ENCODE measurements at places on chromosomes 1 and 21. TPM values are rescaled to one million over a fixed set of nuclear protein-coding genes. Genes with fewer than 3 reads are reported as not detected.
A peak's percentile ranks its signal among the peaks of the same experiment; 100 is the strongest.

DNA sequence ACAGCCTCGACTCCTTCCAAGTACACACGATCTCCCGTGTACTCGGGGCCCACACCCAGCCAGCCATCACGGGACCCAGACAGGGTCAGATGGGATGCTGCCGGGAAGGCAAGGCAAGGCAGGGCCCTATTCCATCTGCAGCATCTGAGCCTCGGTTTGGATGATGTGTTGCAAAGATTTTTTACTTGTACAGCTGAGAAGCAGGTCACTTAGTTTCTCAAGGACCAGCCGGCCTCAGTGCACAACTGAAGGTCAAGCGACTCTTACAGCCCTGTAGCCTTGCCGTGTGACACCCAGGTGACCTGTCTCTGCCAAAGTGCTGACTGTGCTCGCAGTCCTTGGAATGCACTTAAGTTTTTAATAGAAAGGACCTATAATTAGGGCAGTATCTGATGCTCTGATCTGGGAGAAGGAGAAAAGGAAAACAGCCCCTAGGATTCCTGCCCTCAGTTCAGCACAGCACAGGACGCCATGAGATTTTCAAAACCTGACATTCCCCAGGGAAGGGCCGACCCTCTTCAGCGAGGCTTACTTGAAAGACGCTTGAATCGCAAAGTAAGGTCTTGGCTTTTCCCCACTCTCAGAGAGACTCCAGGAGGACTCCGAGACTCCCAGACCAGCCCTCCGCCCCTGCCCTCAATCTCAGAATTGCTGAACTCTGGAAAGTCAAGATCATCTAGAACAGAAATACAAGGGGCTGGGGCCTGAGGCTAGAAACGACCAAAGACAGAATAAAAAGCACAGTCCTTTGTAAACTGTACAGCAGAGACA, 1.3 kb downstream of the GPR157 start:
- DNase-seq, result no peak

GRCh38 chr21:44425307-44425894, 29.9 kb upstream of the LRRC3 start:
- DNase-seq, result no peak

OR6P1 gene
- total RNA-seq, result not detected

DNA sequence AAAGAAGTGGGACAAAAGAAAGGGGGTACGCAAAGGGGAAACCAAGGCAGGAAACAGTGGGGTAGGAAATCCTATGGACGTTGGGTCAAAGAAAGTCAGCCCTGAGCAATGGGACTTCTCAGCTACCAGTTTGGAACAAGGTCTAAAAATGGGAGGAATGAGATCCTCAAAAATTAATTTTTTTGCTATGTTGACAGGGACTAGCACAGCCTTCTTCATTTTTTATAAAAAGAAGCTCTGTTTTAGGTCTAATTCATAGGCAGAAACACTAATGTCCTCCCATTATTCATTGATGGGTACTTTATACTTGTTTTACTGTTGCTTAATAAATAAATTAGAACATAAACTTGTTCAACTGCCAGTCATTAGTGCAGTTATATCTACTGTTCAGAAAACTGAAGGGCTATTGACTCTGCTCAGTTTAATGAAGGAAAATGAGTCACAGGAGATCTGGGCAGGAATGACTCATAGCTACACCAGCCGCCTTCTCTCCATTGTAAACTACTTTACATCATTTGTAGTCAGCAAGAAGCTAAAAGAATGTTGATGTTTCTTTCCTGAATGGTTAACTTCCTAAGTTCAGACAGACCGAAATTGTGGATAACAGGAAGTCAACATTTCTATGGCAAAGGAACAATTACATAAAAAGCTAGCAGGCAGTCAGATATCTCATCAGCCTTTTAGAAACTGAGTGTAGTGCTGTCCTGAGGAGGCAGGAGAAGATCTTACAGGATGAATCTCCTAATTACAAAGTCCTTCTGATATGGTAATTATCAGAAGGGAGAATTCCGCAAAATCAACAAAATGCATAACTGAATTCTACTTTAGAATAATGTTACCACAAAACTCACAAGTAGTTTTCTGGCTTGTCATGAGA, 356.4 kb upstream of the PKN2 start:
- DNase-seq, result no peak

GRCh38 chr1:172653015-172653709, 5.7 kb upstream of the FASLG start:
- DNase-seq, result no peak

TLCD4 gene
- 19.0 TPM for total RNA-seq

GRCh38 chr21:22791376-22791775, 1793.2 kb downstream of the NCAM2 start:
- no peak for DNase-seq

TFF2 gene
- total RNA-seq, result not detected

KHDC4 gene
- 43.2 TPM for total RNA-seq

ZNF691 gene
- 9.5 TPM for total RNA-seq

PTGS2 gene
- total RNA-seq, result 3.4 TPM

- peak; percentile 13 for DNase-seq
These were observed 505 bp upstream of the GNPAT start for GRCh38 chr1:231240531-231240882.

DNA sequence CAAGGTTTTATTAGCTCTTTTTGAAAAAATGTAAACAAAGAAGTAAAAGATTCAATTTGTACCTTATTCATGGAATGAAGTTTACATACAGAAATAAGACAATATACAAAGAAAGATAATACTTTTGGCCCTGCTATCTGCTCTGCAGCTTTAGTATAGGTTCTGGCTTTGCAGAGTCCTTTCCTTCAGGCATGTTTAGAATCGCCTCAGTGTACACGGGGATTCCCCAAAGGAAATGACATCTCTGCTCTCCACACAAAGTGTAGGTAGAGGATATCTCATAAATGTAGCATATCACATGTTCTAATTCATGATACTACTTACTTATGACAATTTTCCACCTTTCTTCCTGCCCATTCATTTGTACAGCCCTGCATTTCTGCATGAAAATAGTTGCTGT, 222.6 kb upstream of the DPYD start:
- no peak for DNase-seq

DNA sequence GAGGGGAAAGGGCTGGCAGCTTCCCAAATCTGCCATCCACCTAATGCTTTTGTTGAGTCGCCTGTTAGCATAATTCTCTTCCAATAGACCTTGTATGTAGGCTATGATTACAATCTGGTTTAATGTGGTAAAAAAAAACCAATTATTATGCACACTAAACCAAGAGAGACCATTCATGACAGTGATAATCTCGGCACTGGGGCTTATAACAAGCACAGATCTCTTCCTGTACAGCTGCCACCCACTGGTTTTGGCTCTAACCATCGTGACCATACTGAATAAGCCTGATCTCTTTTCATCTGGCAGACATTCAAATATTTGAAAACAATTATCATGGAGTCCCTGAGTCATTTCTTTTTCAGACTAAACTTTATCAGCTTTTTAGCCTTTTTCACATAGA, 12.0 kb upstream of the SYT14 start:
- peak; percentile 19 for DNase-seq

- DNase-seq, result no peak
These were observed 22.8 kb downstream of the C2CD2 start for GRCh38 chr21:41931041-41931451.

GRCh38 chr1:212232090-212232489, 53.1 kb upstream of the PPP2R5A start:
- no peak for DNase-seq

- no peak for DNase-seq
These were observed 262.1 kb downstream of the AKT3 start for GRCh38 chr1:243587823-243588560.

ATP1A2 gene
- 118 TPM for total RNA-seq

OR2T35 gene
- total RNA-seq, result not detected

VHLL gene
- total RNA-seq, result 0.64 TPM

PDZK1IP1 gene
- not detected for total RNA-seq

- DNase-seq, result no peak
These were observed 12.2 kb downstream of the MSTO1 start for GRCh38 chr1:155622191-155622590.

GRCh38 chr1:110490791-110491451, 28.1 kb downstream of the KCNA10 start:
- peak; percentile 11 for DNase-seq

CNR2 gene
- not detected for total RNA-seq

- peak; percentile 41 for DNase-seq
These were observed 104.4 kb downstream of the OMA1 start for GRCh38 chr1:58442114-58442513.

GRCh38 chr1:14233510-14233909, 365.0 kb upstream of the KAZN start:
- DNase-seq, result no peak

GRCh38 chr1:116988248-116988647, 13.3 kb upstream of the CD101 start:
- DNase-seq, result no peak

DNA sequence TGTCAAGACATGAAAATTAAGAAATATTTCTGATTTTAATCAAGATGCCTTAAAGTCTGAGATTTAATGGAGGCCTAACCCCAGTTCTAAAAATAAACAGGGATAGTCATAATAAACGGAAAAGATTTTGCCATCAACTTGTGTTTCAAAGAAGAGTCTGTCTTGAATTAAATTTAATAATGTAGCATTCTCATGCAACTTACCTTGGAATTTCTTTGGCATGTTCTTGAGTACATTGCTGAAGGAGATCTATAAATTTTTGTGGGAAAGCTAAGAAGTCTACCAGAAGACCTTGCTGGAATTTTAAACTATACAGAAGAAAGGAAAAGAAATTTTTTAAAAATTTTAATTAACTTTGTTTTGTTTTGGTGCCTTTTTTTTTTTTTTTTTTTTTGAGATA, 10.6 kb downstream of the SASS6 start:
- DNase-seq, result no peak

GRCh38 chr1:22796642-22797041, 86.0 kb downstream of the EPHB2 start:
- DNase-seq, result no peak

ADORA1 gene
- total RNA-seq, result 19.1 TPM

DNA sequence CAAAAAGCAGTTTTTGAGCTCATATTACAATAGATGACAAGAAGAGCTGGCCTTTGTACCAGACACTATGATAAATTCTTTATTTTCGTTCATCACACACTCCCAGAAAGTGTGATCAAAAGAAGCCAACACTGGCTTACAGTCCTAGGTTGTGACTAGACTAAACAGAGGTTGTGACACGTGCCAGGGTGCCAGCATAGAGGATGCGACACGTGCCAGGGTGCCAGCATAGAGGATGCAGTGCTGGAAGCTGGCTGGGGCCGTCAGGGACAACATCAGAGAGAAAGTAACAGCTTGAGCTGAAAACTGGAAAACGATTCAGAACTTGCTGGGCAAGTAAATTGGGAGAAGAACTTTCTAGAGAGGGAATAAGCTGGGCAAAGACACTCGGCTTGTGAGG, 2.2 kb downstream of the MTARC1 start:
- DNase-seq, result no peak

GRCh38 chr21:44498280-44499210, 41.5 kb downstream of the KRTAP10-1 start:
- DNase-seq, result no peak

GRCh38 chr1:43177691-43178090, 5.6 kb downstream of the CFAP57 start:
- DNase-seq, result no peak

DNA sequence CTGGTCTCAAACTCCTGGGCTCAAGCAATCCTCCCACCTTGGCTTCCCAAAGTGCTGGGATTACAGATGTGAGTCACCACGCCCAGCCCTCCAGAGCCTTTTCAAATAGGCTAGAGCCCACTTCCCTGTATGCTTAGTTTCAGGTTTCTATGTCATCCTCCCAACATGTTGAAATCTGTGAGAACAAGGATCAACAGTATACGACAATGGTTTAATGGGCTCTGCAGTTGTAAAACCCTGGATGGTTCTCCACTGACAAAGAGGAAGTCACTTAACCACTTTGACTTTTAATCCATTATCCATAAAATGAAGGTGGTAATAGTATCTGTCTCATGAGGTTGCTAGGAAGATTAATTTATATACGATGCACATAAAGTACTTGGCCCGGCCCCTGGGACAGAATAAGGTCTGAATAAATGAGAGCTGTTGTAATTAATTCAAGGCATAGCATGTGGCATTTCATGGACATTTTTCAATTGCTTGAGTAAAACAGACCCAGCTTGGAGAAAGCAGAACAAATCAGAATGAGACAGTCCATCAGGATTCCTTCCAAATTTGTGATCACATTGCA, 113.9 kb upstream of the ZNF648 start:
- DNase-seq, result peak; percentile 4

DNA sequence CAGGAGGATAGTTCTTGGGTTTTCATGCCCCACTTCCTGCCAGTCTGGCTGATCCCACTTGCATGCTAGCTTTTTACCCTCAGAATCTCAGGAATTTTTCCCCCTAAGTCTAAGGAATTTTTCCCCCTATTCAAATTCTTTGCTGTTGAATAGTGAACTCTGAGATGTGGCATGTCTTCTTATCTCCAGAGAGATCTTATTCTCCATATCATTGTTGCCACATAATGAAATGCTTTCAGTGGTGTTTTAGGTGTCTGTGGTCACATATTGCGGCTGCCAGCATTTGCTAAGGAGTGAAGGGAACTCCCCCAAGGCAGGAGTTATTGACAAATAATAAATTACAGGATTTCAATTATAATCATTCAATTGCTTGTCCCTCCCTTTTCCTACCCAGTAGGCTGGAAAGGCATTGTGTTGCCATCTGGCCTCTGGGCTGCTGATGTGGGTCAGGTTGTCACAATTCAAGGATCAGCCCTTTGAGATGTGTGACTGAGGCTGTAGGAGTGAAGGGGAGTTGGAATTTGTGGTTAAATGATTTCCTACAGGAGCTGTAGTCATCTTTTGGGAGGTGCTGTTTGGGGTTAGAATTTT, 3.9 kb upstream of the FLG start:
- no peak for DNase-seq

GRCh38 chr21:45246386-45247320, 41.0 kb downstream of the POFUT2 start:
- DNase-seq, result no peak

Data from cerebellum (tissue), 4 donors.